ENCODE measurements at places on chromosomes 5 and 9.

DNA sequence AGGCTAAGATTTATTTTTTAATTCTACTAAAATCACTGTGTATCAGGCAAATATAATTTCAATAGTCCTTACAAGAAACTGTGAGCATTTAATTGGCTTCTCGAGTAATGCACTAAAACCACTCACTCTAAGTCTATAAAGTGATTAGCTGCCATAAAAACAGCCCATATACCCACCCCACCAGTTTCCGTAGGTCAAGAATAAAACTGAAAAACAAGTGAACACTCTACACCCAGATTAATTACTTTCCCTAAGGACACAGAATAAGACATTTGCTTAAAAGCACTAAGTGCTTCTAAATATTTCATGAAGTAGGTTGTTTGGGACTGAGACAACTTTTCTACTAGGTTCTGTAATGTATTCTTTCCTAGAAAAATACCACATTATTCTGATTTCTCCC, 194.2 kb downstream of the AGTPBP1 start:
- DNase-seq, result no peak

DNA sequence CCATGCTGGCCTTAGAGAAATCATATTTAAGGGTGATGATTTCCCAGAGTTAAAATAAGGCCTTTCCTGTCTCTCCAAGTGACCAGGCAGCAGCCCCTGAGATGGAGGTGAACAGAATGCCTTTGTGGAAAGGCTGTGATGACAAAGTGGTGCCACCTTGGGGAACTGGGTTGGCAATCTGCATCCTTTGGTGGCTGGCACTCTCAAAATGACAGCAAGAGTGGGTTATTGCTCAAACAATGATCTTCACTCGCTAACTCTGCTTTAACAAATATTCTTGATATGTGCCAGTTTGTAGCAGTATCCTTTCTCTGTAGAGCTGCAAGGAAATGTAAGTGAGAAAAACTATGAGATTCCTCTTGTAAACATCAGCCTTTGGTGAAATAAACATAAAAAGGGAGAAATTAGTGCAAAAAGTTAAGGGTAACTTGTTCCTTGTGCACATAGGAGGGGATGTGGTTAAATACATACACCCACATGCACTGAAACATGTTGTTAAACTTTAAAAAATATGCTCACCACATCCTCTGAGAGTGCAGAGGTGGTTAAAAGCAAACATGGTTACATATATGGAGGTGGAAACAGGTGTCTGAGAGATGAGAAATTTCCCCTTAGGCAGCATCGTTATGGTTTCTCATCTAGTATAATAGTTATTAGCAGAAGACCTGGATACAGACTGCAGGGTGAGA, 373.4 kb upstream of the CTNND2 start:
- no peak for DNase-seq

- no peak for DNase-seq
Observed at GRCh38 chr9:93298498-93299417, 114.8 kb downstream of the WNK2 start.

DNA sequence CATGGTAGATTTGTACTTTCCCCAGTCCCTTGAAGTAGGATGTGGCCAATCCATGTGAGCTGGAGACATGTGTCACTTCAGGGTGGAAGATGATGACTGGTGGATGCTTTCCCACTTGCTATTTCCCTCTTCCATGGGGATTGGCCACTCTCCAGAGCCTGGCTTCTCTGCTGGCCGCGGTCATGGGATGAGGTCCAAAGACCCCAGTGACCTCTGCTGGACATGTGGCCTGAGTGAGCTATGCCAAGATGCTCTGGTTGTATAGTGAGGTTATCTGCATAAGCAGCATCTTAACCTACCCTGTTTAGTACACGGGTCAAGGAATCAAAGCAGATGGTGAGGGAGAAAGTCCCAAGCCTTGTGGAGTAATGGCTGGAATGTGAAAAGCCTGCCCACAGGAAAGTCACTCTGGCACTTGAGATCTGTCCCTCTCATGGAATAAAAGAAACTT, 47.1 kb downstream of the SH3PXD2B start:
- no peak for DNase-seq

GRCh38 chr5:135826994-135827671, 7.3 kb upstream of the SLC25A48 start:
- no peak for DNase-seq
